ENCODE measurements at places on chromosomes 7 and 10. TPM values are rescaled to one million over a fixed set of nuclear protein-coding genes. Genes with fewer than 3 reads are reported as not detected.

DNA sequence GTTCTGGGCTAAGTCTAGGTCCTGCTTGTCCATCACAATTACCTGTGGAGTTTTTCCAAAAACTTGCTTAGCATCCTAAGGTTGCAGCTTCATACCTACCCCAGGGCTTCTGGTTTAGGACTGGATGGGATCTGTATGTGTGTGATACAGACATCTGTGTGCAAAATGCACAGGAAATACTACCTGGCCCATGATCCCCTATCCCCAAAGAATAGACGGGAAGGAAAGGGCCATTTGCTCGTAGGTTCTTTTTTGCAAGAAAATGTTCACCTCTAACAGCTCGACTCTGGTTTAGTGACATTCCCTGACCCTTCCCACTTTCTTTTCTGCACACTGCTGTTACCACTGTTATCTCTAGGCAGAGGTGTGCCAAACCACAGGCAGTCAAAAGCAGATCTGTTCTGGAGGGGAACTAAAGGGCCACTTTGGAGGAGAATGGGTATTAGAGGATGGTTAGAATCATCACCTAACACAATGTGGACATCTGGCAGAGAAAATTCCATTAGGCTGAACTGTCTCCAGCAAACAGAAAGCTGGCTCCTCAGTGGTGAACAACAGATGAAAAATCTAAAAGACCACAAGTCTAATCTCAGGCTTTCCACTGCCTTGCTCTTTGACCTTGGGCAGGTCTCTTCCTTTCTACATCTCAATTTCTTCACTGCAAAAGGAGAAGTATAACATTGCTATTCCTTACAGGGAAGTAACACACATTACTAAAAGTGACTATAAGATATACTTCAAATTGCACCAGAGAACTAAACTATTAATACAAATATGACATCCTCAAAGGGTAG is 107.4 kb downstream of the UBE2H start:
- no peak for DNase-seq

- no peak for DNase-seq
Observed at GRCh38 chr7:84982199-84982598, 204.7 kb downstream of the SEMA3D start.

GRCh38 chr10:1829712-1830111 is 92.4 kb upstream of the ADARB2 start:
- DNase-seq: no peak

DNA sequence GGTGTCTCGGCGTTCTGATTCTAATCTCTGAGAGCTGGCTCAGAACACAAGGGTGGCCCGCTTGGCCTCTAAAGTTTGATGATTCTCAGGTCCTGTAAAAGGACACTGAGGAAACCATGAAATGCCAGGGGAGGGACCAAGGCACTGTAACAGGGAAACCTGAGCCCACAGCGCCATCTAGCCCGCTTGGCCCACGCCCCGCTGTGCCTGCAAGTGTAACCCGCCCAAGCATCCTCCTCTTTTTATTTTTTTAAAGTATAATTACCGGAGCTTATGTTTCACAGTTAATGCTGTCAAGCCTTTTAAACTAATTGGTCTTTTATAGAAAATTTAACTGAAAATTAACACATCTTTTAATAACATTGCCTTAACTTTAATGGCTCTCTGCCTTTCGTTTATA is 734.7 kb downstream of the KCNMA1 start:
- DNase-seq: no peak

GRCh38 chr10:46514899-46515298 is 41.6 kb downstream of the GPRIN2 start:
- DNase-seq: no peak

DNA sequence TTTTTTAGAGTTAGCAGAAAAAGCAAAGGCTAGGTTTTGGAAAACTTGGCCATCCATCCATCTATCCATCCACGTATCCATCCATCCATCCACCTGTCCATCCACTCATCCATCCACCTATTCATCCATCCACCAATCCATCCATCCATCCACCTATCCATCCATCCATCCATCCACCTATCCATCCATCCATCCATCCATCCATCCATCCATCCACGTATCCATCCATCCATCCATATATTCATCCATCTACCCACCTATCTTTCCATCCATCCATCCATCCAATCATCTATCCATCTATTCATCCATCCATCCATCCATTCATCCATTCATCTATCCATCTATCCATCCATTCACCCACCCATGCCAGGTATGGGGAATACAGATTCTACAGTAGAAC is 81.7 kb upstream of the MPP7 start:
- DNase-seq: no peak

DNA sequence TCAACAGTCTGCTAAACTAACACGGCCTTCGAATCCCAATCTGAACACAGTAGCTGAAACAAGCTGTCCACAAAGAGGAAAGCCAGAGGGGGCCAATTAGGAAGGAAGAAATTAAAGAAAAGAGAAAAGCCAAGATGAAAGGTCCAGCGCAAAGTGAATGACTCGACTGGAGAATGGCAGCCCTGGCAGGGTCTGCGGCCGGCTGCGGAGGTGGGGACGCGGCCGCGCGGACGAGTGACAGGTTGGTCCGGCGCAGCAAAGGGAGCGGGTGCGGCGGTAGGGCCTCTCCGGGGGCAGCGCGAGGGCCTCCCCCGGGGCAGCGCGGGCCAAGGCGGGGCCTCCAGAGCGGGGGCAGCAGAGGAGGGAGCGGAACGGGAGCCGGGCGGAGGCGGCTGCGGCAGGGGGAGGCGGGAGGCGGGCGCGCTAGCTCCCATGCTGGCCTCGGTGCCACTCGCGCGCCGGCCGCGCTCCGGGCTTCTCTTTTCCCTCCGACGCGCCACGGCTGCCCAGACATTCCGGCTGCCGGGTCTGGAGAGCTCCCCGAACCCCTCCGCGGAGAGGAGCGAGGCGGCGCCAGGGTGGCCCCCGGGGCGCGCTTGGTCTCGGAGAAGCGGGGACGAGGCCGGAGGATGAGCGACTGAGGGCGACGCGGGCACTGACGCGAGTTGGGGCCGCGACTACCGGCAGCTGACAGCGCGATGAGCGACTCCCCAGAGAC is at the start of gene VWC2:
VWC2 (plus strand) TSS at position 421 of the 718 bp plus-strand sequence. CDS start 1,798 bp downstream, outside the sequence.
- no peak for DNase-seq

- DNase-seq: no peak
Observed at GRCh38 chr7:22730066-22730710, 3.2 kb downstream of the IL6 start.

- no peak for DNase-seq
Observed at GRCh38 chr10:34651416-34652195, 163.5 kb downstream of the PARD3 start.

- no peak for DNase-seq
Observed at GRCh38 chr10:117492504-117492903, 50.0 kb upstream of the EMX2 start.

The SLC18A2 gene
- total RNA-seq: 0.04 TPM

The MARCHF5 gene
- 20.7 TPM for total RNA-seq

The ERVW-1 gene
- total RNA-seq: not detected

The ABCA13 gene
- not detected for total RNA-seq

The CHN2 gene
- total RNA-seq: 0.78 TPM

The CALHM1 gene
- not detected for total RNA-seq

The DMBT1 gene
- total RNA-seq: not detected

The GNA12 gene
- 20.4 TPM for total RNA-seq

The ABCC2 gene
- total RNA-seq: 0.99 TPM

The ADAM22 gene
- total RNA-seq: 1.5 TPM

The PDGFA gene
- 75.6 TPM for total RNA-seq

The AIFM2 gene
- total RNA-seq: 5.9 TPM
